ENCODE measurements at places on chromosomes 6 and 20.

DNA sequence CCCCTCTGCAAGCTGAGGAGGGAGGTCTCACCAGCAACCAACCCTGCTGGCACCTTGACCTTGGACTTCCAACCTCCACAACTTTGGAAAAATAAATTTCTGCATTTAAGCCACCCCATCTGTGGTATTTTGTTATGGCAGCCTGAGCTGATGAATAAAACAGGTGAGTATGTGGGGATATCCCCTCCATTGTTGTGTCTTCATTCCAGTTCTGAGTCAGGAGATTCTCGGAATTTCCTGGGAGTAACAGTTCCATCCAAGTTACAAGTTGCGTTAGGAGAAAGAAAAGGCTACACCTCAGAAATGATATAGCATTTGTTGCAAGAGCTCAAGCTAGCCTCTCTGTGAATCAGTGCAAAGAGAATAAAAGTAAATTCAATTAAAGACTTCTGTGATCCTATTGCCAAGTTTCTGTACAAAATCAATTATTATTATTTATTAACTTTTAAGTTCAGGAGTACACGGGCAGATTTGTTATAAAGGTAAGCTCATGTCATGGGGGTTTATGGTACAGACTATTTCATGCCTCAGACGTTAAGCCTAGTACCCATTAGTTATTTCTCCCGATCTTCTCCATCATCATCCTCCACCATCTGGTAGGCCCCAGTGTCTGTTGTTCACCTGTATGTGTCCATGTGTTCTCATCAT lies 153.0 kb downstream of the NKAIN2 start:
- DNase-seq, result no peak

DNA sequence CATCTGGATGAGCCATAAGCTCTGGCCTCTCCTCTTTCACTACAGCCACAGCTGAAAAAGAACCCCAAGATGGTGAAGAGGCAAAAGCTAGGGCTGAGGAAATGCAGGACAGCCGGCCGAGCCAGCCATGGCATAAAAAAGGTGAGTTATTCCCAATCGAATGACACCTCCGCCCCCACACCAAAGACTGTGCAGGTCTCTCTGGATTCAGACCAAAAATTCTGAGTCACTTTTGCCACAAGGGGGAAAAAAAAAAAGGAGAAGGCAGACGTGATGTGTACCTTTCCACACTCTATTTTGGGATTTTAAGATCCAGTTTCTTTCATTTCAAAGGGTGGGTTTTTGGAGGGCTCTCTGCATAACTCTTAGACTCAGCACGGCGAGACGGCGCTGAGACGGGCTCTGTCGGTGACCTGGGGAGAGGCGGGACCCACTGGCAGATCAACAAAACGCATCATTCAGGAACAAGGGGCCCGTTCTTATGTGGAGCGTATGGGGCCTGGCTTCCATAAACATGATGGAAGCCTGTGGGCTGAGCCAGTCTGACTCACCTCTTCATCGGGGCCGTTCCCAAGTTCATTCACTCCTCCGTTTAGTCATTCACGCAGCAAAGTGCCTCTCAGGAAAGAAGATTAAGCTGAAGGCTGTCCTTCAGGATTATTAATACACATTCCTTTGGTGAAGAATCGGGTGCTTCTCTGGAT lies 54.8 kb downstream of the NFATC2 start:
- DNase-seq, result peak; percentile 99

- DNase-seq, result no peak
Measured at GRCh38 chr6:25042536-25042935, 106.8 kb upstream of the RIPOR2 start.

DNA sequence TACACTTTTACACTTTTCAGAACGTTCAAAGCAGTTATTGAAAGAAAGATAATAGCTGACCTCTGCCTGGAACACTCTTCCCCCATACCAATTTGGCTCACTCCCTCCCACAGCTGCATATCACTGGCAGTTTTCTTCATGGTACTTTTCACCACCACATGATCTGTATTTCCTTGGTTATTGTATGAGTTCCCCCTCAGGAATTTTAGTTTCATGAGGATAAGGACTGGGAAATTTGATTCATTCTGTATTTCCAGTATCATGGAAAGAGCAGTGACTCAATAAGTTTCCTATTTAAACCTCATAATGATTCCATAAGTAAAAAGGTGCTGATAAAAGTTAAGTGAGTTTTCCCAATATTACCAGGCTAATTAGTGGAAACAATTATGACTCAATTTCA lies 16.0 kb downstream of the HTR1B start:
- no peak for DNase-seq

DNA sequence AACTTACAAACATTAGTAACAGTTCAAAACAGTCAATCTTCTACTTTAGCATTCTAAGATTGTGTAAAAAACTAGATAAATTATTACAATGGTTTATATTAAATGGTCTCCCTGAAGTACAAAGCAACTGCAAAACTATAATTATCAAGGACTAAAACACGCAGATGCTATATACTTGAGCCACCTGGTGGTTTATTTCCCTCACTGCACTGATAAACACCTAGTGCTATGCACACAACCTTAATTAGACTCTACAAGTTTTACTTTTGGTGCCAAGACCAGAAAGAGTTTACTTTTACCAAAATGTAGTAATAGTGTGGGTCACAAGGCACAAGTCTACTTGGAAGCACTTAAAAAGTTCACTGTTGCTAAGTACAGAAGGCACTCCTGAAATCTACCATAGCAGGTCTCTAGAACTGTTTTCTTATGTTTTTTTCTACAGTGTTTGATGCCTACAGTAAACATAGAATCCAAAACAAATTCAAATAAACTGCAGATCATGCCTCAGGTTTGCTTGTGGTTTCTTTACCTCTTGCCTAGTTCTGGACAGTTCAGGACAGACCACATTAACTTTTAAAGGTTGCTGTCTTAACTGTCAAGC lies 49.2 kb downstream of the GMDS start:
- peak; percentile 49 for DNase-seq

DNA sequence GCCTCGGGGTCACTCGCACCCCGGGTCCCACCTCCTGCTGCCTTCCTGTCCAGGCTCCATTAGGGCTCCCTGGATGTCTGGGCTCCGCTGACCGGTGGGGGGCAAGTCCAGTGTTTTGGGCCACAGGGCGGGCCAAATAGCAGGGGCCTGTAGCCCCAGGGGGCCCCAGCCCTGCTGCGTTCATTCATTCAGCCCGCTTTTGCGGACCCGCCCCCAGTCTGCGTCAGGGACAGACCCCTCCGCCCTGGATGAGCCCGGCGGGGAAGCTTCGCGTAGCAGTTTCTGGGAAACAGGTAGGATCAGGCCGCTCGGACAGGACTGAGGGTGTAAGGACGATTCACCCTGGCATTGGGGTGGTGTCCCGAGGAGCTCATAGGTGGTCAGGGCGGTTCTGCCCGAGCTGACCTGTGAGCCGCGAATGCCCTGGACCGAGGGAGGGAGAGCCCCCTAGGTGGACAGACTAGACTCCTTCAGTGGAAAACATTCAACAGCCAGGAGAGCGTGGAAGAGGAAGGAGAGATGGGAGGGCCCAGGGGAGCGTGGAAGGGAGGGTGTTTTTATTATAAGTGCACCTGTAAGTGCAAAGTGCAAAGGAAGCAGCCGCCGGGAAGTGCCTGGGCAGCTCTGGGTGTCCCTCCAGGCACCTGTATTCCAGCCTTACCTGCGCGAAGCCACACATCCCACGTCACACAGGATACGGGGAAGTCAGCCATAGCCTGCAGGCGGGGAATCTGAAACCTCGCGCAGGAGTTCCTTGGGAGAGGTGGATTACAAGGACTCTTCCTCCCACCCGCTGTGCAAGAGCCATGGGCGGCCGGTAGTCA lies 662 bp downstream of the ENTPD6 start:
- DNase-seq, result peak; percentile 35

- DNase-seq, result no peak
Measured at GRCh38 chr20:4235512-4236043, 220.2 kb upstream of the RNF24 start.

GRCh38 chr6:162873537-162873936 lies 145.8 kb downstream of the PACRG start:
- DNase-seq, result no peak

DNA sequence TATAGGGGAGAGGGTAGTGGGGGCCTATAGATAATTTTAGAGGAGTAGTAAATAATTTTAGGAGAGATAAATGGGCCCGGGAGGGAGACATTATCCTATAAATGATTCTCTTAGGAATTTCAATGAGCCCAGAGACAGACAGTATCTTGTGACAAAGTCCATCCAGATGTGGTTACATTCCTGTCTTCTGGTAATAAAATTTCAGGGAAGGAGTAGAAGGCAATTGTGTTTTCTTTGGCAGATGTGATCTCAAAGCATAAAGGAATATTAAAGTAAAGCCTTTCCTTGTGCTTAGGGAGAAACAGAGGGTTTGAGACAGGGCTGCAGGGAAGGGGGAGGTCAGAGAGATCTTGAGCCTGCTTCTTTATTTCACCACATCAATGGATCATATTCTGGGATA lies 979.8 kb upstream of the GJE1 start:
- no peak for DNase-seq

DNA sequence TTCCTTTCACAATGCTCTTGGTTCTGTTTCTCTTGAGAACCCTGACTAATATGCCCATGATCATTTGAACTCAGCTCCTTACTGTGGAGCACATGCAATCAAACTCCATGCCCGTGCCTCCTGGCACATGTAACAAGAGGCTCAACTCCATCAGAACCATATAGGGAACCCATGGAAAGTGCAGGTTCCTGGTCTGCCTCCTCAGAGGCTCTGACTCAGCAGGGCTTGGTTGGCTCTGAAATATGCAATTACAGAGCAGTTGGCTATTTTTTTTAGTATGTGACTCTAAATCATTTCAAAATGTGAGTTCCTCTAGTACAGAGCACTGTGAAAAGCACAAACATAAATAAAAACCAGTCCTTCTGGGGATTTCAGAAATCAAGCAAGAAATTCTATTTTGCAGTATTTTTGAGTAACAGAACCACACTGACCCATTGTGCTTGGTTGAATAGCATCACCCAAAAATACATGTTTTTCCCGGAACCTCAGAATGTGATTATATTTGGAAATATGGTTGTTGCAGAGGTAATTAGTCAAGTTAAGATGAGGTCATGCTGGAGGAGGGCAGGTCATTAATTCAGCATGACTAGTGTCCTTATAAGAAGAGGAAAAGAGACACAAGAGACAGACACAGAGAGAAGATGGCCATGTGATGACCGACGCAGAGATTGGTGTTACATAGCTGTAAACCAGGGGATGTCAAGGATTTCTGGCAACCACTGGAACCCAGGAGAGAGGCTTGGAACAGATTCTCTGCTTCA lies 13.2 kb upstream of the MAP3K4 start:
- DNase-seq, result peak; percentile 10

GRCh38 chr6:41228616-41229015 lies 467 bp downstream of the TREML4 start:
- no peak for DNase-seq
